KBM-7 (cell line): ENCODE measurements at places on chromosomes 7 and 10.

DNA sequence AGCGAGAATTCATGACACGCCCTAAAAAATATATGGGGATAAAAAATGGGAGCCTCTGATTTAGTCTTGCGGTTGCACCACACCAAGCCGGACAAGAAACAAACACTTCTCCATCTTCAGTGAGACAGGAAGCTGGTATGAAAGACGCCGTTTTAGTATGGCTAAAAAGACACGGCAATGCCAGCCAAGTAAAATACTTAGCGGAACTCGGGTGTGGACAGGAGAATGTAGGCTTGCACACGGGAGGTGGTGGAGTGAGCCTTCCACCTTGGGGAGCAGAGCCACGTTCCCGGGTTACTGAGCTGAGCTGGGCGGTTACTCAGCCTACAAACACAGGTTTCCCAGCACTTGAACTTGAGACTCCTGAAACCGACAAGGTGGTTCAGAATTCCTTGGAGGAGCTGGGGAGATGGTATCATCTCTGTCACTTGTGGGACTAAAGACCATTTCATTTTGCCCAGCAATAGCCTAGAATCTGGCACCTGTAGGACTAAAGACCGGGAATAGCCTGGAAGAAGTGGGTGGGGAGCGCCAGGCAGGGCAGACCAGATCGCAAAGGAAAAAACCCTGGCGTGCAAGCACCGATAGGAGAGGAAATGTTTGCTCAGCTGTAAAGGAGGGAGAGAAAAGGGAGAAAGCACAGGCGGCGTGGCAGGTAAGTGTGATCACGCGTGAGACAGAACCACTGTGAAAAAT is 34.8 kb upstream of the SEPHS1 start:
- peak; percentile 32 for DNase-seq

- DNase-seq, result no peak
Measured at GRCh38 chr10:119759832-119760231, 34.0 kb downstream of the INPP5F start.

- DNase-seq, result no peak
Measured at GRCh38 chr10:116215651-116216050, 57.4 kb downstream of the GFRA1 start.

- no peak for DNase-seq
Measured at GRCh38 chr7:2487586-2488271, 11.5 kb upstream of the GRIFIN start.

DNA sequence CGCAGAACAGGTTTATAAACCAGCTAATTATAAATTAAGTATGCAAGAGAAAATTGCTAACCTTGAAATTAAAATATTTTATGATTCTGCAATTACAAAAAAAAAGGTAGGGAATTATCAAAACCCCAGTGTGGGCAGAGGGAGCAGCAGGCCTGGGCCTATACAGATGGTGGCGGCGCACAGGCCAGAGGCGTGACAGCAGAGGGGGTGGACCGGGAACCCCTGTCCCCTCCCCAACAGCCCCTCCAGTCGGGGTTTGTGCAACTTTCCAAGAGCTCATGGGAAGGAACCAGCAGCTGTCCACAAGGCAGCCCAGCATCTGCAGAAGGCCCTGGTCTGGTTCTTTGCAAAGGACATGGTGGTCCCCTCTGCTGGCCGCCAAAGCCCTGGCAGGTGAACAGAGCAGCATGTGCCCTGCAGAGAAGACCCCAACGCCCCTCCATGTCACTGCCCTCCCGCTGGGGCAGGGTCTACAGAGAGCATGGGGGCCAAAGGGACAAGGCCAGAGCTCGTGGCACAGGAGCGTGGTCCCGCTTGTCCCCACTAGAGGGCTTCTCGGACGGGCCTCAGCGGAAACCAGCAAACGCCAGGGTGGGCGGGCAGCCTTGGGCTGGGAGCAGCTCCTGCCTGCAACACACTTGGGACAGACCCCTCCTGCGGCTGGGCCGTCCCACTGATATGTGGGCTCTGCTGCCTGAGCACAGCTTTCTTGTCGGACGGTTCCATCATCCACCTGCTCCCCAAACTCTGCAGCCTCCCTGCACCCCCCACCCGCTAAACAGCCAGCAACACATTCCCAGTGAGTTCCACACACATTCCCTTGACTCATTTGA is 75.1 kb downstream of the EBF3 start:
- peak; percentile 19 for DNase-seq

GRCh38 chr10:73413108-73413527 is 740 bp downstream of the ANXA7 start:
- DNase-seq, result no peak

DNA sequence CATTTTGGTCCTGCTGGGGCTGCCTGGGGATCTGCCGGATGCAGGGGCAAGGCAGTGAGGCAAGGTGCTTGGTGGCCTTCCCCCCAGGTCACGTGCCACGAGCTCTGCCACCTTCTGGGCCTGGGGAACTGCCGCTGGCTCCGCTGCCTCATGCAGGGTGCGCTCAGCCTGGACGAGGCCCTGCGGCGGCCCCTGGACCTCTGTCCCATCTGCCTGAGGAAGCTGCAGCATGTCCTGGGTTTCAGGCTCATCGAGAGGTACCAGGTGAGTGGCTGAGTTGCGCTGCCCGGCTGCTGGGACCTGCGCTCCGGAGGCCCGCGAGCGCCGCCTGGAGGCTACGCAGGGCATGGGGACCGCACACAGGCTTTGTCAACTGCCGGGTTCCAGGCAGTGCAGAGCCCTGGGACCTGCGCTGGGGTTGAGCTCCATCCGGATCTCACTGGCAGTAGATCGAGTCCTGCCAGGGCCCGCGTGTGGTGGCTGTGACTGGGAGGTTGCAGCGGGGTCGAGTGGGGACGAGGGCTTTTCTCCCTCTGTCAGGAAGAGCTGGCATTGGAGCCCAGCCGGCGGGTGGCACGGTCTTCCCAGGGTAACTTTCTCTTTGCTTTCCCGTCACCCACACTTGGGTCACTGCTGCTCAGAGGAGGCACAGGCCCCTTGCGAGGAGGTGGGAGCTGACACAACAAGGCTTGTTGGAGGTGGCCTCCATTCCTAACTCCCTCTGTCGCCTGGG is 21.7 kb downstream of the AMZ1 start:
- DNase-seq, result peak; percentile 80

DNA sequence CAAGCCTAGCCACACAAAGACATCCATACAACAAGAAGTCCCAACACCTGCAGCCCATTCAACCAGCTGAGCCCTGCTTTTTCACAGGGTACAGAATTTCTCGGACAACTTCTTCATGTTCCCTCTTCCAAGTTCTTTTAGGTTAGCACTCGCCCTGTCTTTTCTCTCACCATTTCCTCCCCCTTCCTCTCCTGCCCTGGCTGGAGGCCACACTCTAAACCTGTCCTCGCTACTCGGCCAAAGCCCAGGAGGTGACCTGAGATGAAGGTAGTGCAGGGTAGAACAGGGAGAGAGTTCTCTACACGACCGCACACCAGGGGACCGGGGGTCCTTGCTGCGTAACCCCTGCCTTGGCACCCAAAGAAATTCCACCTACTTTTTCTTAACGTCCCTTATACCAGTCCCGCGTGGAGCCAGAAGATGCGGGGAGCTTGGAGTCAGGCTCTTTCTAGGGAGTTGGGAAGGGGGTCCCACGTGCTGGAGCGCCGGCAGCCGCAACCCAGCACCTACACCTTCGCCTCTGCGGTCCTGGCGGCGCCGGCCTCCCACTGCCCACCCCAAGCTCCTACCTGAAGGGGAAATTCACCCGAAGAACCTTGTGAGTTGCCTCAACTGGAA is 16.0 kb upstream of the DLX6 start:
- DNase-seq, result no peak

GRCh38 chr10:102919246-102919959 is 1.3 kb downstream of the CNNM2 start:
- no peak for DNase-seq

DNA sequence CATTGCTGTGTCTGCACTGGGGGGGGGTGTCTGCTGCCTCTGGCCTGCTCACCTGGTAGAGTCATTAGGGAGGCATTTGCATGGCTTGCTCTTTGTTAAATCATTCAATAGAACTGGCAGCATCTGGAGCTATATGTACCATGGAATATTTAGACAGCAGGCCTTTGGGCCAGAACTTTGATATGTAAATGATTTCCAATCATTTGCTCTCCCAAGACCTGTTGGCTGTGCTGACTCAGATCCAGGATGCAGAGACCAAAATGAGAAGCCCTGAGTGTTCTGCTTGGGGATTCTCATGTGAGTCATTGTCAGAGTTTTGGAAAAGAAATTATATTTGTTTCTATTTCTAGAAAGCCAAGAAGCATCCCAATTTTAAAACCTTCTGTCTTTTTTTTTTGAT is 257.6 kb upstream of the IGFBP3 start:
- DNase-seq, result no peak

DNA sequence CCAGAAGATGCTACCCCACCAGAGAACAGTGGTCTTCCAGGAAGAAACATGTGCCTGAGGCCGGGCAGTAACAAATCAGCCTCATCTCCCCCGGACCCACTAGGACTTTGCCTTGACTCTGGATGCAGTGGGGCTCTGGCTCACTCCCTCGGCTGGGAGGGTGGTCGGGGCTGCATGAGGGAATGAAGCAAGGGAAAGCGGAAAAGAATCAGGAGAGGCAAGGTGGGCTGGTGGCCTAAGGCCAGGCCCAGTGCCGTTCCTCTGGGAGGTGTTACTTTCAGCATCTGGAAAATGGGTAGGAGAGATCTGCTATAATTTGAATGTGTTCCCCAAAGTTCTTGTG is 51.8 kb downstream of the CLEC2L start:
- DNase-seq, result no peak

GRCh38 chr10:123555616-123556015 is 110.5 kb upstream of the GPR26 start:
- DNase-seq, result no peak

- no peak for DNase-seq
Measured at GRCh38 chr7:149422914-149423301, 38.0 kb downstream of the ZNF777 start.

GRCh38 chr10:131452926-131453720 is 141.6 kb upstream of the TCERG1L start:
- DNase-seq, result no peak

- DNase-seq, result no peak
Measured at GRCh38 chr10:128084364-128084763, 41.9 kb downstream of the MKI67 start.

GRCh38 chr7:118182593-118183427 is 1.2 kb upstream of the LSM8 start:
- no peak for DNase-seq

DNA sequence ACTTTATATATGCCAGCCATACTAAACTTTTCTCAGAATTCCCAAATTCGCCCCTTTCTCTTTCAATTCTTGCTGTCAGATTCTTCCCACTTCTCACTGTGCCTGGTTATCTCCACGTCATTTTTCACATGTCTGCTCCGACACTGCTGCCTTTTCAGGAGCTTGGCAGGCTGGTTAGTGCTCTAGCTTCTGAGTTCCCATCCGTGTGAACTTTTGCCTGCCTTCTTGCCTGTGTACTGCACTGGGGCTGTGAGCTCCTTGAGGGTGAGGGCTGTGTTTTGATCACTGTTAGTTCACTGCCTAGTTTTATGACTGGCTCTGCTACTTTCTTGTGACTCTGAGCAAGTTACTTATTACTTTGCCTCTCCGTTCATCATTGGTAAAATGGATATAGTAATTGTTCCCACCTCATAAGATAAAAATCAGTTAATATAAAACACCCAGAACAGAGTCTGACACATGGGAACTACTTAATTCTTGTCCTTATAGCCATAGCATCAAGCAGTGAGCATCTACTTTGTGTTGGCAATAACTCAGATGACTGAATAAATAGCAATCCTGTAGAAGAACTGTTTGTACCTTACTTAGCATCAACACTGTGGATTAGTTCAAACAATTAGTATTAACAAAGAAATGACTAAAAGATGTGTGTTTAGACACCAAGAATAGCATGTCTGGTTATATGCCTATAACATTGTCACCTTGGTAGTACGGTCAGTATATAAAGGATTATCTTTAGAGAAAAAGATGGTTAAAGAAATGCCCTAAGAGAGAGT is 5.5 kb downstream of the GSTO1 start:
- DNase-seq, result no peak

- no peak for DNase-seq
Measured at GRCh38 chr7:105643384-105643783, 62.1 kb upstream of the EFCAB10 start.

DNA sequence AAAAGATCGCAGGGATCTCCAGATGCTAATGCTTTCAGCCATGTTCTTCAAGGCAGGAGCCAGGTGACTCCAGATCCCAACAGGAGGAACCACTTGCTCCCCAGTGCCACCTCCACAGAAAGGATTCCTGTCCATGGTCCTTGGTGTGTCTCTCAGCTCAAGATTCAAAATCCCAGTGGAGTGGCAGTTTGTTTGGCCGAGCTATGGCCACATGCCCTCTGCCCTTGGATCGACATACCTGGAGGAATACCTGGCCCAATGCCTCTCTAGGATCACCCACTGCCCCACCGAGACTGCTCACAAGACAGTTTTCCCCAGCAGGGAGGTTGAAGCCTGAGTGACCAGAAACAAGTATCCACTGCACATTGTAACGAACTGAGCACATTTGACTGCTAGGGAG is 3.9 kb upstream of the GPRIN2 start:
- DNase-seq, result no peak

- DNase-seq, result no peak
Measured at GRCh38 chr7:3561932-3562331, 260.9 kb downstream of the SDK1 start.

GRCh38 chr7:43502941-43503340 is 80.0 kb upstream of the STK17A start:
- no peak for DNase-seq

GRCh38 chr7:94374721-94375566 is 19.8 kb upstream of the COL1A2 start:
- DNase-seq, result no peak

- no peak for DNase-seq
Measured at GRCh38 chr10:17923728-17924127, 28.0 kb upstream of the SLC39A12 start.

GRCh38 chr10:100873827-100874326 is 38.9 kb upstream of the SLF2 start:
- DNase-seq, result no peak

DNA sequence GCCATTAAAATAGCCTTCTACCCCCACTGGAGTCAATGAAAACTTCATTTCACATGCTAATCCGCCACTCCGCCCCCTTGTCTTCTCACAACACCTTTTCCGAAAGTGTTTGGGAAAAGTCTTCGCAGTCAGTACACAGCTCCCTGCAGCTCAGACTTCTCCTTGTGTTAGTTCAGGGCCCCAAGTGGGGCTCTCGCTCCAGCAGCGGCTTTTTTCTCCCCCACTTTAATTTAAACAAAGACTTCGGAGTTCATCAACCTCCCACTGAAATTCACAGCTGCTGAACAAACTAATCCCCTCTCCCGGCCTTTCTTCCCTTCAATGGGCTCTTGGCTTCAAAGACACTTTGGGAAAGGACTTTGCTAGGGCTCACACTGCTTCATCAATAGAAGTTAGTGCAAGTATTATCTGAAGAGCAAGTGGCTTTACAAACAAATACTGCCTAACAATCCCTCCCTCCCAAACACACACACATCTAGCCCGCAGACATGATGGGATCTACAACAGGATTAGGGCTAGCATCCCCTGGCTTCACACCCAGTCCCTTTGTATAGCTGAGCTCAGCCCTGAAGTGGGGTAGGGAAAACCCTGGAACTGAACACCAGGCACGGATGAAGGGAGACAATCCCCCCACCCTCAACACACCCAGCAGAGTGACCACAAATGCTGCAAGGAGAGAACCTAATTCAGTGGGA is 23.1 kb downstream of the WNT8B start:
- DNase-seq, result no peak
